ENCODE measurements at places on chromosomes 6 and 20. TPM values are rescaled to one million over a fixed set of nuclear protein-coding genes. Genes with fewer than 3 reads are reported as not detected.

DNA sequence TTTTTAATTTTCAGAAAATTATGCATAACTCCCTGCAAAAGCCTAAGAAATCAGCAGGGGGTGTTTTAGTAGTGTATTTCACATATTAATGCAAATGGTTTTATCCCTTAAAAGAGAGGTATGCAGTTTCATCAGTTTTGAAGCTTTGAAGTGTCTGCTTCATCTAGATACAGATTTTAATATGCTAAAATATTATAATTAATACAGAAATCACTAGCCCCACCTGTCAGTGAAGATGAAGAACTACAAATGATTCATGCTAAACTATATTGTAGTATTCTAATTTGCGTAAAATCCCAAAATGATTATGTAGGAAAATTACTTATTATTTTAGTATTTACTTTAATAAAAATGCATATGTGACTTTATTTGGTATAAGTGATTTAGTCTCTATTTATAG, 2.9 kb upstream of the TFB1M start:
- no peak for DNase-seq

DNA sequence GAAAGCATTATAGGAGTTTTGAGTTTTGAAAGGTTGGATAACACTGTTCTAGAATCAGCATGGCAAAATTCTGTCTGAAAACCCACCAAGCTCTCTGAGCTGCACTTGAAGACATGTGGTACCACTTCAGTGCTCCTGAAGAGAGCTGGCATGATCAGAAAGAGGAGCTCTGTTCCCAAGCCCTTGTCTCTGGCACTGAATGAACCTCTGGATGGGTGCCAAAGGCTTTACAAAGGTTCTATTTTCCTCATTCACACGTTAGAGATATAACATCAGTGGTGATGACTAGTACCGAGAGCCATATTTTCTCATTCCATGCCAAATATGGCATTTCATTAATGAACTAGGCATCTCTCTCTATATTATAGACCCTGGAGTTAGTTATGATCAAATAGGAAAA, 301.8 kb upstream of the ID4 start:
- no peak for DNase-seq

TNF gene
- polyA plus RNA-seq, result not detected

- no peak for DNase-seq
Observed at GRCh38 chr20:41247523-41248367, 69.8 kb downstream of the ZHX3 start.

GRCh38 chr6:71706523-71706922, 179.8 kb upstream of the RIMS1 start:
- no peak for DNase-seq

GRCh38 chr6:135087403-135087802, 32.8 kb upstream of the HBS1L start:
- no peak for DNase-seq

HNF4A gene
- 51.5 TPM for polyA plus RNA-seq

Measured in left renal pelvis (tissue), 4 donors.